ENCODE measurements at places on chromosomes 3 and 15.
A peak's percentile ranks its signal among the peaks of the same experiment; 100 is the strongest.

DNA sequence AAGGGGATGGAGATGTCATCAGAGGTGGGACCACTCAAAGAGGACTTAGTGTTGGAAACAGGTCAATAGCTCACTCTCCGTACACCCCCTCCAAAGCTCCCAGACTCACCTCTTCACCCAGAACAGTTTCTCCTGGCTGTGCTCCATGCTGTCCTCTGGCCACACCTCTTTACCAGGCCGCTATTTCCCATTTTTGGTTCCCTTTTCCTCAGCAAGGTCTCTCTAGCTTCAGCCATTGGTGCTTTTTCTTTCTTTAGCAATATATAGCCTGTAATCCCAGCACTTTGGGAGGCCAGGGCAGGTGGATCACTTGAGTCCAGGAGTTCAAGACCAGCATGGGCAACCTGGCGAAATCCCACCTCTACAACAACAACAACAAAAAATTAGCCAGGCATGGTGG, 123.6 kb upstream of the SMAD3 start:
- DNase-seq: no peak

DNA sequence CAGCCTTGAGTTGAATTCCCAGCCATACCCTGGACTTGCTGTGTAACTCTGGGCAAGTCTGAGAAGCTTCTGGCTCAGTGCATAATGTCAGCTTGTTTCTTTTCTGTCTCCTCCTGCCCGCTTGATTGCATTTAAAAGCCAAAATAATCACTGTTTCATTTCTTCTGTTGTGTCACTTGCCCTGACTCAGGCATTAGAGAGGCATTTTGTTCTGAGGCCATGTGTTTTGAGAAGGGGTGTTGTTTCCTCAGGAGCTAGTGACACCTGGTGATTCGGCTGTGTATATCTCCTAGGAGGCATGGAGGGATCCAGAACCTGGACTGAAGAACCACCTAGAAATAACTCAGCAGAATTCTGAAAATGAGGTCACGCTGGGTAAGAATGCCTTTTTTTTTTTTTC, 16.0 kb downstream of the WDR73 start:
- DNase-seq: peak; percentile 46

DNA sequence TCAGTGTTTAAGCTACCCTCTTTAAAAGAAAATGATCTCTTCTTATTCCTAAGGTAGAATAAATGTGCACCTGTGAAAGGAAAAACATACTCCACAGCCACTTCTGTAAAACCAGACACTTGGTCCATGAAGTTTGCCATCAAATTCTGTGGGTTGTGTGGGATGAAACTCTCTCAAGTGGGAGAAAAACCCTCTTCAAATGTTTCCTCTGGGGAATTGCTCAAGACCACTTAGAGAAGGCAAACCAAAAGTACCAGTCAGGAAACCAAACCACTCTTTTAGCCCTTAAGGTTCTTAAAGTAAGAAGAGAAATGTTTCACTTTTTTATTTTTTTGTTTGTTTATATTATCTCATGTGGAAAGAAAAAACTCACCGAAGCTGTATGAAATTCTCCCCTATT, 1.2 kb downstream of the COL8A1 start:
- no peak for DNase-seq

- peak; percentile 88 for DNase-seq
Observed at GRCh38 chr3:69013253-69014021, at the start of gene EOGT. Gene EOGT, minus strand, starts transcription at chr3:69013684. Its CDS starts 3,838 bp downstream, at chr3:69009846.

DNA sequence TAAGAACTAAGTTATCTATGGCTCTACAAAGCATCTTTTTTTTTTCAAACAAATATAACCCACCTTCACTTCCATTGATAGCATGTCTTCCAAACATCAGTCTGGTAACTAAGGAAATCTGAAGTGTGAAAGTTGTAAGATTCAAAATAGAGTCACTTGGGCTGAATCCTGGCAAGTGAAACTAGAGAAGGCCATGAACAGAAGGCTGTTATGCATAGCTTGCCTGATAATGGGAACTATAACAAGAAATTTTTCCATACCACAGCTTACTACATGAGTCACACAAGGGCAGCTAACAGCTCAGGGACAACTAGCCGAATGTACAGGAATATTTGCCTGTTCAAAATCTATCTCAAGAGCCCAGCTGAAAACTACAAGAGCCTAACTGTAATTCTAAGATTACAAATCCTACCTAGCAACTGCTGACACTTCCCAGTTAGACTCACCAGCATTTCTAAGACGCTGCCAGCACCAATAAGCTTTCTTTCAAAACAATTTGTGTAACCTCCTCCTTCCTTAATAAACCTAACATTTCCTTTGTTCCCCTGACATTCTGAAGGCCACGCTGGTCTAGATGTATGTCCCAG, 1066.5 kb downstream of the PLOD2 start:
- peak; percentile 19 for DNase-seq

GRCh38 chr3:161694682-161695564, 198.3 kb downstream of the OTOL1 start:
- DNase-seq: no peak
